ENCODE measurements at places on chromosomes 16 and 17.

GRCh38 chr17:58329810-58330537 is 1.4 kb upstream of the TSPOAP1 start:
- no peak for DNase-seq

GRCh38 chr17:47992216-47992615 is 21.3 kb downstream of the CDK5RAP3 start:
- no peak for DNase-seq

DNA sequence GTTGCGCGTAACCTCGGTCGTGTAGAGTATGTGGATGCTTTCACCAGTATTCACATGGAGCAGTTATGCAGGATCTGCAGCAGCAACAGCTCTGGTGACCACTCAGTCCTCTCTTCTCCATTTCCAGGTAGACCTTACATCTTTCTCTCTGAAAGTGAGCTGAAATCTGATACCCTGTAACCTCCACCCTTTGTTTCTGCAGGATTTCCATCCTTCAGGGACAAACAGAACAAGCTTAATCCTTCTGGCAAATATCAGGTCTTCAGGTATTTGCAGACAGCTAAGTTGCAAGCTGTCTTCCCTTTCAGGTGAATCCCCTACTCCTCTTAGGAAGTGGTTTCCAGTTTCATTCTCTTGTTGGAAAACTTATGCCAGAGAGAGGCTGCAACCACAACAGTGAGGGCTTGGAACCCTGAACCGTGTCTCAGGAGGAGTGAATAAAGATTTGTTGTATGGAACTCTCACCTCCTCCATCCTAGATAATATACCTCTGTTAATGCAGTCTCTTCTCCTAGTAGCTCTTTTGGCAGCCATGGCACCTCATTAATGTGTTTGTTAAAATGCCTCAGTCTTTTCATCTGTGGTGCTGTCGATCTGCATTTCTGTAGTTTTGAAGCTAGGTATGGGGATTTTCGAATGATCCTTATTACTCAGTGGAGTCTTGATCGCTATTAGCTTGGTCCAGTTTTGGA is 172.5 kb downstream of the PRKCA start:
- DNase-seq = no peak

GRCh38 chr16:15913046-15913698 is 24.8 kb upstream of the CEP20 start:
- DNase-seq = no peak

DNA sequence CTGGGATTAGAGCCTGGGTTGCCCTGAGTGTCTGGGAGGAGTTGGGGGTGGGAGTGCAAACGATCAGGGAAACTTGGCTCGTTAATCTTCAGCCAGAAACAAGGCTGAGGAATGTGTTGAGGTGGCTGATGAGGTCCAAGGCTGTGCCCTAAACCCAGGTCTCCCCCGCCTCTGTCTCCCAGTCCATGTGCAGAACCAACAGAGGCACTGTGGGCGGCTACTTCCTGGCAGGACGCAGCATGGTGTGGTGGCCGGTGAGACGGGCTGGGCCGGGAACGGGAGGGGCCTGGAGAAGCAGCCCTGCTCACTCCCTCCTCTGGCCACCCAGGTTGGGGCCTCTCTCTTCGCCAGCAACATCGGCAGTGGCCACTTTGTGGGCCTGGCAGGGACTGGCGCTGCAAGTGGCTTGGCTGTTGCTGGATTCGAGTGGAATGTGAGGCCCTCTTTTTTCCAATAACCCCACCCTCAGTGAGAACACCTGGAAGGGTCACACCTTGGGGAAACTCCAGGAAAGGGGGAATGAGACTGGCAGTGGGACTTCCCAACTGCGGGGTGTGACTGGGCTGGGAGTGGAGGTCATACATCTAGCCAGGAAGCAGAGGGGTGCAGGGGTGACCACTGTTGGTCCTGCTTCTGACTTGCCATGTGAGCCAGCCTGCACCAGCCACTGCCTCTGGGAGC is 1.7 kb downstream of the SLC5A2 start:
- DNase-seq = no peak

GRCh38 chr17:39756380-39757079 is 18.8 kb downstream of the GRB7 start:
- no peak for DNase-seq

DNA sequence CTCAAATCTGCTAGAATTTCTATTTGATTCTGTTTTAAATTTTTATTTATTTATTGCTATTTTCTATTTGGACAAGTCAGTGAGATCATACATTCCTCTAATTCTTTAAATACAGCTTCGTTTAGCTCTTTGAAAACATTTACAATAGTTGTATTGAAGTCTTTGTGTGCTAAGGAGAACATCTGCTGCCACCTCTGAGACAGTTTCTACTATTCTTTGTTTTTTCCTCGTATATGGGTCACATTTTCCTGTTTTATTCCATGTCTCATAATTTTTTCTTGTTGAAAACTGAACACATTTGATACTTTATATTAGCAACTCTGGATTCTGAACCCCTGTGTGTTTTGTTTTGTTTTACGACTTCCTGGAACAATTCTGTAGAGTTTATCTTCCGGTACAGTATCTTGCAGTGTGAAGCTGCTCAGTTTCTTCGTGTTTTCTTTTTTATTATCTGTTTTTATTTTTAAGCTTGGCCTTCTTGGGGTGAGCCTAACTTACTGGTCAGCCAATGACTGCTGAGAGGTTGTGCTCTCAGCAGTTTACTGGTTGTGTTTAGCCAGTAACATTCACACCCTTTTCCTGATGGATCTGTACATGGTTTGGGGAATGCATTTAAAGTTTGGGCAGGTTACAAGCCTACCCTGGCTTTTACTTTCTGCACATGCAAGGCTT is 99.0 kb downstream of the CA4 start:
- no peak for DNase-seq

- peak; percentile 82 for DNase-seq
Observed at GRCh38 chr17:50151041-50151936, 812 bp upstream of the PPP1R9B start.
